Cortex of kidney (tissue), 1 donor: ENCODE measurements at places on chromosomes 5 and 9.

- no peak for DNase-seq
These were observed 631.9 kb downstream of the PSAT1 start for GRCh38 chr9:78928625-78929405.

GRCh38 chr5:139100825-139101224 lies 97.3 kb downstream of the SIL1 start:
- no peak for DNase-seq

- no peak for DNase-seq
These were observed 115.0 kb downstream of the NFIB start for GRCh38 chr9:14198841-14199455.

DNA sequence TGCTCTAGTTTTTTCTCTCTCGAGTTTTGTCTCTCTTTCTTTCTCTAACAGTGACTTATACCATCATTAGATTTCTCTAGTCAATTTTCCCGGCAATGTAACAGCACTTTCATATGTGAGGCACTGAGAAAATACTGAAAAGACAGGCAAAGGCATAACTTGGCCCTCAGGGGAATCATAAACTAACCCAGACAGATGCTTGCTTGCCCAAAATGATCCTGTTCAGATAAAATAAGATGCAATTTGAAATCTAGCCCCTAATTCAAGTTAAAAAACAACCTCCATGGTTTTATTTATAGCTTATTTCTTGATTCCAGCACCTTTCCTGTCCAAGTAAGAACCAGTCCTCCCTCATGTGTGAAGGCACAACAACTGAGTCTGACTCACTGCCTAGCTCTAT lies 294.6 kb downstream of the GAS1 start:
- DNase-seq, result no peak

DNA sequence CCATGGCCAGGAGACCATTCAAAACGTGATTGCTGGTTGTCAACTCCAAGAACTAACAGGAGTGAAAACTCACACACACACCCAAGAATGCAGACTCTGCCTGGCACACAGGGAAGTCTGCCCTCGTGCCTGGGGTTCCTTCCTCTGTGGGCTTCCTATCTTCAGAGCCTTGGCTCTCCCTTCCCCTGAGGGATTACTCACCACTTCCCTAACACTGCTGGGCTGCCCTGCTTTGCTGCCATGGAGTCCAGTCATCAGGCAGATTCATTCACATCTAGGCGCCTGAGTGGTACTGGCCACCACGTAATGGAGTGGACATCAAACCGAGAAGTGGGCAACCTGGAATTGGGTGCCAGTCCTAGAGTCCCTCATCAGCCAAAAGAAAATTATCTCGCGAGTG lies 76.4 kb upstream of the PRSS3 start:
- DNase-seq, result no peak

DNA sequence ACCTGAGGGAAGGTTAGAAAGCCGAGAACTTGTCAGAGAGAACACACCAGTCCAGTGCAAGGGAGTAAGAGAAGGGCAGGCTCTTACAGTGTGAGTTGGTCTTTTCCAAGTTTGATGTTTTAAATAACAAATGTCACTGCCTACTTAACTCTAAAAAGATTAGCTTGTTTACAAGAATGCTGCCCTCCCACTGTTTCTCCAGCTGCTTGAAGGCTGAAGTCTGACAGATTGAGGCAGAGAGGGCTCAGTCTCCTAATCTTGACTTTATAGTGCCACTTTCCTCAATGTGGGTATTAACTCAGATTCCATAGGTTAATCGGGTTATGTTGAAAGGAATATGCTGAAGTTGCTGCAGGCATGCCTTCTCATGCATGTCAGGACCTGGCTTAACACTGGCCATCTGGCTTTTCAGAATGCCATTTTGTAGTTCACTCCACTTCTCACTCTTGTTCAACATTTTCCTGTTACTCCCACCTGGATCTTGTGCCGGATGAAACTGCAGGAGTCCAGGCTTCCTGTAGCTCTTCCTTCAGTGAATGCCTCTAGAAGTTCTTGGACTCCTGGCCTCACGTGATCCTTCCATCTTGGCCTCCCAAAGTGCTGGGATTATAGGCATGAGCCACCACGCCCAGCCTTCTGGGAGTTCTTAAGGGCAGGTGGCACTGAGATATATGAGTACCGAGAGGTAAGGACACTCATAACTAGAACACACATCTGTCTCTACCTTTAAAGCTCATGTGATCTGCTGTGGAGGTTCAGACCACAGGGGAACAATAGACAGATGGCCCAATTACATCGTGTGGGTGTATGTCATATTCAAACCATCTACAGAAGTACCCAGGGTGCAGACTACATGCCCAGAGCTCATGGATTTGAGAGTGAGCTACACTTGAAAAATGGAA lies 249.7 kb downstream of the ARHGAP26 start:
- no peak for DNase-seq

- no peak for DNase-seq
These were observed 112.3 kb downstream of the MARCHF3 start for GRCh38 chr5:126917918-126918614.

- DNase-seq, result no peak
These were observed 142.8 kb downstream of the GADD45G start for GRCh38 chr9:89747596-89747995.

DNA sequence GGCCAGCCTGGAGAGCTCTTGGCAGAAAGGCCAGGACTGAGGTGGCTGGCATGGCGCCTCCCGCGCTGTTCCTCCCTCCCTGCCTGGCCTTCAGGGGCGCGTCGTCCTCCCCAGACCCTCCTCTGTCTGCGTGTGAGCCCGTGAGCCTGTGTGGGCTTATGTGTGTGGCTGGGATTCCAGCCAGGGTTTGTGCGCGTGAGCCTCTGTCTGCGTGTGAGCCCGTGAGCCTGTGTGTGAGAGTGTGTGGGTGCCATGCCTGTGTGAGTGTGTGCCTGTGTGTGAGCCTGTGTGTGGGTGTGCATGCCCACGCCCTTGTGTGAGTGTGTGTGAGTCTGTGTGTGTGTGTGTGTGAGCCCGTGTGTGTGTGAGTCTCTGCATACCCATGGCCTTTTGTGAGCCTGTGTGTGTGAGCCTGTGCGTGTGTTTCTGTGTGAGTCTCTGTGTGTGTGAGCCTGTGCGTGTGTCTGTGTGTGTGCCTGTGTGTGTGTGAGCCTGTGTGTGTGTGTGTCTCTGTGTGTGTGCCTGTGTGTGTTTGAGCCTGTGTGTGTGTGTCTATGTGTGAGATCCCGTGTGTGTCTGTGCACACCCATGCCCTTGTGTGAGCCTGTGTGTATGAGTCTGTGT lies 13.0 kb downstream of the RXRA start:
- DNase-seq, result no peak

- no peak for DNase-seq
These were observed 667.2 kb downstream of the TLE1 start for GRCh38 chr9:81022177-81022576.

DNA sequence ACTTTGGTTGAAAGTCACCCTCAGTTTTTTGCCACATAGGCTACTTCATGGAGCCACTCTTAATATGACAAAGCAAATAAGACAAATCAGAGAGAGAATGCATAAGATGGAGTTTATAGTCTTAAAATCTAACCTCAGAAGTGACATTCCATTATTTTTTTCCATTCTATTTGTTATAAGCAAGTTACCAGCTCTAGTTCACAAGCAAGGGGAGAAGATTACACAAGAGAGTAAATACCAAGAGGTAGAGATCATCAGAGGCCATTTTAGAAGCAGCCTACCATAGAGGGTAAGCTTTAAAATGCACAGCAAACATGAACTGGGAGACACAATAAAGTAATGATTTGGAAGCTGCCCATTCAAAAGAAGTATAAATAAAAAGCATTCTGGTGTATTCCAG lies 651.3 kb upstream of the MEF2C start:
- DNase-seq, result no peak

GRCh38 chr5:59559323-59559722 lies 334.2 kb downstream of the PDE4D start:
- DNase-seq, result no peak

- no peak for DNase-seq
These were observed 50.8 kb downstream of the GABBR2 start for GRCh38 chr9:98657897-98658296.
